ENCODE measurements at places on chromosomes 3 and 15.

DNA sequence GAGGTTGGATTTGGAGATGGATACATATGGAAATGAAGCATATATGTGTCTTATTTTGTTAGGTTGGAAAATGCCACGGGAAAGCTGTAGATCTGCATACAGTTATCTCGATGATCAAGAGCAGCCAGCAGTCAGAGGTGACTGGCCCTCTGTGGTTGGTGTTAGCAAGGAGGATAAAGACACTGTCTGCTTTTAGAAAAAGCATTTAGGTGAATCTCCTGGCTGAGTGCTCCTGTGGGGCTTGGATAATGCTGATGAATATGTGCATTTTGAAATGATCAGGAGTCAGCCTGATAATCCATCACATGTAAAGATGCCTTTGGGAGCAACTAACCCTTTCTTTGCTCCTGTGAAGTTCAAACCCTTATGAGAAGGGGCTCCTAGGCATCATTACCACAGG is 24.9 kb upstream of the GLCE start:
- DNase-seq: no peak

DNA sequence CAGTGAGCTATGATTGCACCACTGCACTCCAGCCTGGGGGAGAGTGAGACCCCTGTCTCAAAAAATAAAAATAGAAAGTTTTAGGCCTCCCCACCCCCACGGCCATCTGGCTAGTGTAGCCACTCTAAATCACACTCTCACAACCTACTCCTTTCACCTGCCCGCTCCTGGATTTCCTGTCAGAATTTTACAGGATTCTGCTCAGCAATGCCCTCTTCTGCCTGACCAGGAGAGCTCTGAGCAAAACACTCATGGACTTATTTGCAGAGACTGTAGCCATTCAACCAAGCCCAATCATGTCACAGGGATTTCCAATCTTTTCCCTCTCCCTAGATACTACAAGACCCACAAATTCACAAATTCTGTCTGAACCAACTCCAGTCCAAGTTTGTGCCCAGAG is 242.6 kb upstream of the TPRG1 start:
- no peak for DNase-seq

- DNase-seq: no peak
Observed at GRCh38 chr3:24886501-24886900, 391.9 kb upstream of the THRB start.

DNA sequence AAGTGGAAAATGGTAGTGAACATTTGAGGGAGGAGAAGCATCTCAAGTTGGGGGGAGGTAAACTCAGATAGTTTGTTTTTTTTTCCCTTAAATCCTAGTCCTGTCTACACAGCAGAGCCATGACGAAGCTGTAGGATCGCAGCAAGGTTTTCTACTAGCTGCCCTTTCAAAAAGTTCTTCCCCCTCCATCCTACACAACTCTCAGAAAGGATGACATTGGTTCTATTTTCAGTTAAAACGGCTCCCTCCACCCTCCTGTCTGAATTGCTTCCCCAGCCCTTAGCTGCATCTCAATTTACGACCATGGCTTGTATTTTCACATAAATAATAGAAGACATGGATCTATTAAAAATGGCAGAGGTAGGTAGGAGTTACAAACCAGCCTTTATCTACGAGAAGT is 2.2 kb downstream of the HOMER2 start:
- DNase-seq: no peak

- no peak for DNase-seq
Observed at GRCh38 chr3:54511766-54512365, 389.5 kb downstream of the CACNA2D3 start.

- DNase-seq: no peak
Observed at GRCh38 chr3:103968131-103968530, 1398.6 kb upstream of the ALCAM start.

- DNase-seq: no peak
Observed at GRCh38 chr15:59111251-59111650, 6.3 kb downstream of the CCNB2 start.

- no peak for DNase-seq
Observed at GRCh38 chr15:61116825-61117224, 112.3 kb downstream of the RORA start.

GRCh38 chr3:154795582-154795981 is 284.5 kb upstream of the MME start:
- DNase-seq: no peak

- no peak for DNase-seq
Observed at GRCh38 chr3:160180581-160181216, 44.5 kb upstream of the C3orf80 start.

- DNase-seq: peak; percentile 11
Observed at GRCh38 chr3:188581792-188582191, 427.8 kb downstream of the LPP start.

DNA sequence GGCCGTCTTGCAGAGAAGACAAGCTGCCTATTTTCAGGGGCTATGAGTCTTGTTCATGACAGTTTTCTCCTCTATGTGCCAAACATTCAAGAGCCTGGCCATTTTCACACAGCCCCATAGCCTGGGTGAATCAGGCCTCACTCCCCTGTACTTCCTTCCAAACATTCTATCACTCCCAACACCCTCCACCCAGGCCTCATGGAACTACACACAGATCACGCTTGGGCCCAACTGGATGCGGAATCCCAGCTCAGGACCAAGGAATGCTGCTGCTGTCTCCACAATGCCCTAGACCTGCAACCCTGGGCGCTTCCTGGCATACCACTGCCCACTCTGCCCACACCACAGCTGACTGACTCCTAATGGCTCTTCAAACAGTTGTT is 39.4 kb upstream of the PCSK6 start:
- DNase-seq: no peak

GRCh38 chr3:17479681-17480405 is 262.6 kb downstream of the TBC1D5 start:
- DNase-seq: no peak

GRCh38 chr15:94555841-94556519 is 324.6 kb downstream of the MCTP2 start:
- no peak for DNase-seq

DNA sequence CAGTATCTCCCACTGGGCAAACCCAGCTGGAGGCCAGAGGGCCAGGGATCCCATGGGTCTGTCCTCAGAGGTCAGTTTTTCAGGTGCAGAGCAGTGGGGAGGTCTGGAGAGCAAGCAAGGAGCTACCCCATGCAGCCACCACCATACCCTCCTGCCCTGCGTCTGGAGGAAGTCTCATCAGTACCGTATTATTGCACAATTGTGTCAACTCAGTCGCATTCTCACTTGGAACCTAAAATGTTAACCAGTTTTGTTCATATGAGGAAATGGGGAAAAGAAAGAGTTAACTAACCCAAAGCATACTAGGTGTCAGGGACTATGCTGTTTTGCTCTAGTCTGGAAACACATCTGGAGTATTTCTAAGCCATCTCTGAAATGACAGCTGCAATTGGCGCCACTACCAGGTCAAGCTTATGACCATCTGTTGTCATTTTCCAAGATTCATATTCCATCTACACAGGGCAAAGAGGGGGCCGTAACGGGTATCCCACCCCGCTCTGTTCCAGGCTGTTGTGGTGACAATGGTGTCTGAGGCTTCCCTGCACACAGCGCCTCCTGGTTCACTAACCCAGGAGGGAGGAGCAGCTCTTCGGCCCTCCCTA is 16.9 kb upstream of the APBA2 start:
- no peak for DNase-seq

- no peak for DNase-seq
Observed at GRCh38 chr3:77160931-77161497, 121.1 kb downstream of the ROBO2 start.

- DNase-seq: no peak
Observed at GRCh38 chr3:71936681-71937080, 151.7 kb upstream of the PROK2 start.

- peak; percentile 43 for DNase-seq
Observed at GRCh38 chr3:31232055-31233025, 300.4 kb upstream of the STT3B start.

DNA sequence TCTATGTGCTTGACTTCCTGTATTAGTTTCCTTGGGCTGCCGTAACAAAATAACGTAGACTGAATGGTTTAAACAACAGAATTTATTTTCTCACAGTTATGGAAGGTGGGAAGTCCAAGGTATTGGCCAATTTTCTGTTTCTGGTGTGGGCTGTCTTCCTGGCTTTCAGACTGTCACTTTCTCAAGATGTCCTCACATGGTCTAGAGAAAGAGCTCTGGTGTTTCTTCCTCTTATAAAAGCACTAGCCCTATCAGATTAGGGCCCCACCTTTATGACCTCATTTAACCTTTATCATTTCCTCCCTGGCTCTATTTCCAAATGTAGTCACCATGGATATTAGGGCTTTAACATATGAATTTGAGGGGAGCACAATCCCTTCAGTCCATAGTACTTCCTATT is 54.6 kb downstream of the SPRED1 start:
- no peak for DNase-seq

GRCh38 chr3:9862391-9863057 is 17.5 kb downstream of the CIDEC start:
- no peak for DNase-seq

GRCh38 chr15:81216422-81216821 is 19.7 kb downstream of the IL16 start:
- no peak for DNase-seq

DNA sequence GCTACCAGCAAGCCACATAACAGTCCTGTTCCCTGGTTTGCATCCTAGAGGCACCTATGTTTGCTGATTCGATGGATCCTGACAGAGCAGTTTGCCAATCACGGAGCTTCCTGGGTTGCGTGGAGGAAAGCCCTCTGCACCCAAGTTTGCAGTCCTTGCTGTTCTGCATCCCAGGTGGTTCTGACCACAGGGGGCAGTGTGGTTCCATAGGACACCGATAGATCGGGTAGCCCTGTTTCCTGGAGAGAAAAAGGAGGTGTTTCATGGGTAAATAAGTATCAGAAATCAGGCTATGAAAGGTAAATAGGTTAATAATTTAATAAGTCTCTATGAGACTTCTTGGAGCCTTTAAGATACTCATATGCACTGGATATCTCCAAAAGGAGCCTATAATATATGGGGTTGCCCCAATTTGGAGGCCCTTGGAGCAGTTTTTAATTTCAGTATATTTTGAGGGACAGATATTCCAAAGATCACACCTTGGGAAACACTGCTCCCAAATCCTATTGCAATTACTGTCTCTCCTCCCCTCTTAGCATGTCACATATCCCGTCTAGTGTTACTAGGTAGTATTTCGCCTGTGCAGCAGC is 194.6 kb upstream of the TPM1 start:
- DNase-seq: peak; percentile 40

DNA sequence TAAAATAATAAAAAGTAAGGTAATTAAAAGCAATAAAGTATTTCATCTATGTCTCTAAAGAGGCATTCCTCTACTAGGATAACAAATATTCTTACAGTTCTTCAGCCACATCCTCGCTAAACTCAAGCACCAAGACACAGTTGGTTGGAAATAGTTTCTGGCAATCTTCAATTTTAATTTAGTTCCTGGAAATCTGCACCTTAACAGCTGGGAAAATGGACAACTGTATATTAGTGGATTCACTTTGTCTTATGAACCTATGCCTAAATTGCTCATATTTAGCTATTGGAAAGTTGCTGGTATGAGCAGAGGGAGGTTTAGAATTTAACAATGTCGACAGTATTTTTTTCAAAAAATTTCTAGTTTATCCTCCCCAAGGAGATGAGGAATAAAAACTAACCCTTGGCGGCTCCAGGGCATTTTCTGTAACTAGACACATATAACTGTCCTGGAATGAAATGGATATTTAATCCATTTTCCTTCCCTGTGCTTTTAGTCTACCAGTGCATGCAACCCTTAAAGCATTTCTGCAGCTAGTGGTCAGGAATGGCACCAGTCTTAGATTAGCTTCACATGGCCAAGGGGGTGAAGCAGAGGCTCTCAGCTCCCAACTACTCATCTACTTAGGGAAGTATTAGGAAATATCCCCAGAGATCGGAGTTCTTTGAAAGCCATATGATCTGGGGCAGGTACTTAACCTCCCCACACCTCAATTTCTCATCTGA is 290.0 kb upstream of the THBS1 start:
- DNase-seq: no peak

- no peak for DNase-seq
Observed at GRCh38 chr3:105553851-105554250, 187.1 kb downstream of the ALCAM start.

DNA sequence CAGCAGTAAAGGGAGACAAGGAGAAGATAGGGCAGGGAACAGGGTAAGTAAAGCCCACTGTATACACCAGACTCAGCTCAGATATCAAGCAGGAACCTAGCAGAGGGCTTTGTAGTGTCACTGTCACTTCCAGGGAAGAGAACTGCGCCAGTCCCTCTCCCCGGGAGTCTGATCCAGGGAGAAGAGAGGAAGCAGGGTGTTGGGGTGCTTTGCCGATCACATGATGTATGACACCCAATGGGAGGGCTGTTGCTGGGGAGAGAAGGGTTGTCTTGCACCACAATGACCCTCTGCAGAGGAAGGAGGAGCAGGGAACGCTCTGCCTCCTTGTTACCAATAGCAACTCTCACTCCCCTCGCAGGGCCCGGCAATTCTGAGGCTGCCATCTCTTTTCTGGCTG is 147.2 kb upstream of the SLC2A2 start:
- no peak for DNase-seq

DNA sequence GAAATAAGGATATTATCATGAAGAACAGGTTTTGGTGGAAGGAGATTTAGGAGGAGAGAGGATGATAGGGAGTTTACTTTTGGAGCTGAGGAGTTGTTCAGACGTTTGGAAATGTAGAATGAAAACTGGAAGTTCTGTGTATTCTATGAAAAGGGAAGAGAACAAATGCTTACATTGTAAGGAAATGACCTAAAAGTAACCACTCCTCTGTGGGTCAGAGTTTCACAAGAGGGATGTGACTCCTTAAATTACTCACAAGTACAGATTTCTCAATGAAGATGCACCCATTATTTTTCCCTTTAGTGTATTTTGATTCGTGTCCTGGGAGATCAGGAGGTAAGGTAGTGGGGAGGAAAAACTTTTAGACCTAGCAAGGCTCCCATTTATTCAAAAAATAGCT is 4.0 kb downstream of the RNF13 start:
- DNase-seq: peak; percentile 40

DNA sequence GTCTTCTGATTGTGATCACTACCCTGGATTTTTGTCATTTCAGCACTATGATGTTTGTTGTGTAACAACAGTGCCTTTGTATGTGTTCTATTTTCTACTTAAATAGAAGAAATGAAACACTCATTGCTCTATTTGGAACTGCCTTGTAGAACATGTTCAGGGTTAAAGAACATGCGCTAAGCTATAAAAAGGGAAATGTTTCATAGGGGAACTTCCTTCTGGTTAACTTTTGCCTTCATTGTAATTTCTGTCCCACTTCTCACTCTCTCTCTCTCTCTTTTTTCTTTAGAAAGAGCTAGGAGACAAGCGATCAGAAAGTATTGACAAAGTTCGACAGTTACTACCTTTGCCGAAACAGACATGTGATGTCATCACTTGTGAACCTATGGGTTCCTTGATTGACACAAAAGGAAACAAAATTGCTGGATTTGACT is at the start of gene P2RY12:
P2RY12 (minus strand) TSS at position 13 of the 434 bp plus-strand sequence. CDS start 45,908 bp downstream, outside the sequence.
- DNase-seq: peak; percentile 36

Measured in GM12865 (cell line).